ENCODE measurements at places on chromosomes 16 and 17.

DNA sequence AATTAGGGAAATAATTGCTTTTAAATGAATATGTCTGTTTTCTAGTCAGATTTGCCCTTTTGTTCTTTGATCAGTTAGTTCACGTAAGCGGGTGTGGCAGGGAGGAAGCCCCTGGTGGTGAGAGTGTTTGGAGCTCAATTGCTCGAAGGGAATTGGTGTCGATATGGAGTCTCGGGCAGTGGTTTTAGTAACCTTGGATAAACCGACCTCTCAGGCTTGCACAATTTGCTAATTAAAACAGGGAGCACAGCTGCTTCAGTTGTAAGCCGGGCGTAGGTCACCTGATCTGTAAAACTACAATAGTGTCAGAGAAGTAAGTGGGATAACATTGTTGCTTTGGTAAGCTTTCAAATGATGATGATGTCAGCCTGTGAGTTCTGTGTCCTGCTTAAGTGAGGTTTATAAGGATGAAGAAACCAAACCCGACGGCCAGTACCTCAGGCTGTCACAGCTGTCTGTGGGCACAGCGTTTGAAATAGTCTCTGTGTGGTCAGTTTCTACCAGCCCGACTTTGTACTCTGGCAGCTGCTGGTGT, 2.9 kb downstream of the ZNF750 start:
- DNase-seq, result no peak

DNA sequence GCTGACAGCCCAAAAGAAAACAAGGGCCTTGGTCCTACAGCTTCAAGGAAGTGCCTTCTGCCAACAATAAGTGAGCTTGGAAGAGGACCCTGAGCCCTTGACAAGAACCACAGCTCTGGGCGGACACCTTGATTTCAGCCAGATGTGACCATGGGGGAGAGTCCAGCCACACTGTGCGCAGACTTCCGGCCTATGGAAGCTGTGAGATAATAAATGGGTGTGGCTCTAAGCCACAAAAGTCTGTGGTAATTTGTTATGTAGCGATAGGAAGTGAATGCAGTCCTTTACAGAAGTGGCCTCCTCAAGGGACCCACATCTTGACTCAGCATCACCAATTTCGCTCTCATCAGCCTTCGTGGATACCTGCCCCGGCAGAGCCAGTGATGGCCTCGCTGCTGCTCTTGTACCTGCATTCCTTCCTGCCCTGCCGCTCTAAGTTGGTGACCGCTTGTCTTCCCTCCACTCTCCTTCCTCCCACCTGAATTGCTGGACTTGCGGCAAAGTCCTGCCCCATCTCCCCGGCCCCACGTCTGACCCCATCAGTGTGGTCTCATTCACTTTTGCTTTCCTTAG, 29.3 kb downstream of the PRSS54 start:
- DNase-seq, result no peak

GRCh38 chr16:4805231-4805630, 2.8 kb upstream of the ROGDI start:
- DNase-seq, result no peak

- DNase-seq, result no peak
Measured at GRCh38 chr17:48551214-48551555, 6.3 kb upstream of the HOXB2 start.

DNA sequence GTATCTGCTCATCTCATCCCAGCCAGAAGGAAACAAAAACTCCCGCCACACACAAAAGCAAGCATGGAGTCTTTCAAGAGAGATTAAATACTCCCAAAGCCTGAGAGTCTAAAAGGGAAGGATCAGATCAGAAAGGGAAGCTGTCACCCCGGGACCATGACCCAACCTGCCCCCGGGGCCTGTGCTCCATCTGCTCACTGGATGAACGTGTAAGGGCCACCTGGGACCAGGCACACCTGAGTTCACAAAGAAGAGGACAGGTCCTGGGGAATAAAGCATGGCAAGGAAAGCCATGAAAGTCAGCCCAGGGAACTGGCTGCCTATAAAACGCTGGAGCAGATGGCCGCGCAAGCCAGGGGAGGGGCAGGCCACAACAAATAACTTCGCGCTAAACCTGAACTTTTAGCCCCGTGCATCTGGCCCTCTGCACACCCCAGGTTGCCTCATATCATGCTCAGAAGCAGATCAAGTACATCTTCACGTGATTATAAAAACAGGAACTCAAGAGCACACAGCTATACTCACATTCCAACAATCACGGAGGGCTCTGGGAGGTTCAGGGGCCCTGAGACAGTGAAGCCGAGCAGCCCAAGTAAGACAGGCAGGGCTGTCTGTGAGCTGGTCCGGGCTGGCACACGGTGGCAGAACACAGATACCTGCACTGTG, 3.4 kb downstream of the TMEM11 start:
- DNase-seq, result no peak

DNA sequence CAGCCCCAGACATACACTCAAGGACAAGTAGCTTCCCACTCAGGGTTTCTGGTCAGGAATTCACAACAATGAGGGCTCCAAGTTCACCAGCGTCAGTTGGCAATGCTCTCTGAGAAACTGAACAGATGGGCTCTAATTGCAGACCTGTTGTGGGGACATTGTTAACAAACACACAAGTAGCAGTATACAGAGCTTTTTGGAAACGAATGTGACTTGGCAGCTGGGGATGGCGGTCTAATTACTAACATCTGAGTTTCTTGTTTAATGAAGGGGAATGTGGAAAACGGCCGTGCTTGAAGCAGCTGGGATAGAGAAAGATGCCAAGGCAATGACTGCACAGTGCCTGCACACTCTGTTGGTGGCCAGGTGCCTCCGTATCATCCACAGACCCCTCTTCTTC, 316.1 kb upstream of the IRX3 start:
- DNase-seq, result no peak

GRCh38 chr17:40841246-40841645, 18.8 kb upstream of the KRT10 start:
- DNase-seq, result peak; percentile 38

- no peak for DNase-seq
Measured at GRCh38 chr16:84724606-84725309, 25.0 kb downstream of the USP10 start.

DNA sequence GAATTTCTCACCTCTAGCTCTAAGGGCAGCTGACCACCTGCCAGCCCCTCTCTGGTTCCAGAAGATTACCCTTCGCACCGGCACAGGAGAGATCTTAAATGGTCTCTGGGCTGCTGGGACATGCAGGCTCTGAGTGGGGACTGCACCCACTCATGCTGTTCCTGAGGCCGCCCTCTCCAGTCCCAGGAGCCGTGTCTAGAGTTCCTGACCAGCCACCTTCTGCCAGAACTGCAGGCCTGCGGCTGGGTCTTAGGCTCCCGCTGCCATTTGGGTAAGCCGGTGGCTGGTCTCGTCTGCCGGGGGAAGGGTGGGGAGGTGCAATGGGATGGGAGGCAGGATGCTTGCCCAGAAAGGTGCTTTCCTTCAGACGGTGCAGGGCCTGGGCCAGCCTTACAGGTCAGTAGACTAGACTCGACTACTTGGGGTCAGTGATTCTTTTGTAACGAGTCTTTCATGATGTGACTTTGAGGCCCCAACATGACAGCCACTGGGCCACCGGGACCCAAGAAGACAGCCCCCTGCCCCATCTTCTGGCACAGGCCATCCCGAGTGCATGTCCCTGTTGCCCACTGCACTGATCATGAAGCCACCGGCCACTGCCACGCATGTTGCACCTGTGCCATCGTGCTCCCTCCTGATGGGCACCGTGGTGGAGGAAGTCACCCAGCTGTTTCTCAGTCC, 26.4 kb downstream of the B9D1 start:
- DNase-seq, result no peak

GRCh38 chr17:43699438-43699756, 37.7 kb upstream of the MEOX1 start:
- no peak for DNase-seq

DNA sequence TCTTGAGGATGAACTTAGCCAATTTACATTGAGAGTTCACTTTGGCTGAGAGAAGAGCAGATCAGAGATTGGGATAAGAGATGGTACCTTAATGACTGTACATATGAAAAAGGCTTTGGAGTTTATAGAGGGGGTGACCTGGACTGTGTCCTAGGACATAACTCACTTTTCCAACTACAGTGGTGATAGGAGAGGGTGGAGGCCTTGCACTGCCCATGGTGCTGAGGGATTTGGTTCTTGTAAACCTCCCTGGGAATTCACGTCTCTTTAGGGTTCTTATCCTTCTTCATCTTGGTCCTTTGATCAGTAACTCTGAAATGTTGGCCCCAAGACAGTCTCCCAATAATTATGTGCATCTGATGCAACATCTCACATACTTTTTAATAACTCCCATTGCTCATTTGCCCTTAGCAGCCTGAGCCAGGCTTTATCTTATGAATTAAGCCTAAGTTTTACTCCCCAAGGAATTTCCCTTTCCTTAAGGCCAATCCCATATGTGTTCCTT, at the start of gene OR4D1:
Gene OR4D1 (plus strand): TSS at position 455 of the 505 bp plus-strand sequence. CDS start 6,770 bp downstream, outside the sequence.
- DNase-seq, result no peak

DNA sequence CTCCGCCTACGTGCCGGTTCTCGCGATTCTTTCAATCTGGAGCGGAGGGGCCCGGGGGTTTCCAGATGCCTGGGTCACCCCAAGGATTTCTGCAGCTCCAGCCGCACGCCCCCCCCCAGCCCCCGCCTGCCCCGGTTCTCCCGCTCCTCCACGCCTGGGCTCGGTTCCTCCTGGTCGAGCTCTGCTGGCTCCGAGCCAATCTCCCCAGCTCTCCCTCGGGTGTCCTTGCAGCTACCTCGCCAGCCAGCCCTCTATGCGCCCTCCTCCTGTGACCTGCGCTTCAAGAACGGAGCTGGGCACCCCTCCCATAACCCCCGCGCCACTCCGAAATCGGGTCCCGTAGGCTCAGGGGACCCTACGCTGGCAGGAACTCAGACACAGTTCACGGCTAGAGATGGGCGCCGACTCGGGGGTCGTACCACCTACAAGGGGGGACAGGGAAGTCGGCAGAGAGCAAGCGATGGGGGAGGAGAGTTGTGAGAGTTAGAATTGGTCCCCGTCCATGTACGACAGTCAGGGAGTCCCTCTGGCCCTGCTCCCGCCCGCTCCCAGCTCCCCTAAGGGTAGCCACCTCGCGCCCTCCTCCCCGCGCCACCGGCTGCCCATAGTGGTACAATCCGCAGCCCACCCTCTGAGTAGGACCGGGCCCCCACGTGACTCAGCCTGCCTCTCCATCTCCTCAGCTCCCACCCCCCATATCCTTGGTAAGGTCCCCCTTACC, 961 bp downstream of the FGF11 start:
- peak; percentile 37 for DNase-seq

- DNase-seq, result peak; percentile 72
Measured at GRCh38 chr17:50604513-50604912, 30.2 kb upstream of the ABCC3 start.

DNA sequence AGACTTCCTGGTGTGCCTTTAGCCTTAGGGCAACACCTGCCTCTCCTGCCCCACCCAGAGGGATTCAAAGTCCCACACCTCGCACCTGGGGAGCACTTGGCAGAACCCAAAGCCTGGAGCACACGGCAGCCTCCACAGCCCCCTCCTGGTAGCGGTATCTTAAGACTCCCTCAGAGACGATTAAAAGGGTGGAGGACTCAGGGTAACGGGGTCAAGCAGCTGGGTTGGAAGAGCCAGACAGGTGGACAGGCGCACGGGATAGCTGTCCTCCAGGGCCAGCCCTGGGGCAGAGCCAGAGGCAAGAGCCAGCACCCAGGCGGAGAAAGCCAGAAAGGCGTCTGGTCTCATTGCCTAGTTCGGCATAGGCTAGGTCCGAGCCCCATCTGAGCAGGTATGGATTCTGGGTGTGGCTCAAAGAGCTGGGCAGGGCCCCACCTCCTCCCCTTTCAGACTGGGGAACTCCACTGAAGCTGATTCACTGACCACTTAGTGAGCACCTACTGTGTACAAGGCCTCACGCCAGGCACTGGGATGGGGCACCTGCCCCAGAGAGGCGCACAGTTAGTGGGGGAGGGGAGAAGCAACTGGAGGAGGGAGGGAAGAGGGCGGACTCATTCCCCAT, 55.0 kb upstream of the MEAK7 start:
- no peak for DNase-seq

GRCh38 chr17:73196500-73196899, 3.6 kb downstream of the COG1 start:
- DNase-seq, result peak; percentile 63

DNA sequence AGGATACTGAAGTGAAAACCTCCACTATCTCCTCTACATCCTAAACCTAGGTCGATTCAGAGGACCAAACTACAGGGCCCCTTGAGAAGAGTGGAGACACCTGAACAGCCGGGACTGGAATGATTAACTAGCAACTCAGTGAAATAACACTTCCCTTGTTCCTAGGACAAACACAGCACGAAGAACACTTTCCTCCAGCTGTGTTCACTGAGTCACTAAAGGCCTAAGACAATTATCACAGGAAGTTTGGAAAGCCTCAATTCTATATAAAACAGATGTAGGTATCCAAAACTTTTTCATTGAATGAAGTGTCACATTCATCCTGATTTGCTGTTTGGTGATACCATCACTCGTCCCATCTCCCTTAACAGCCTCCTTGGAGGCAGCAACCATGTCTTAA, 15.5 kb upstream of the CUEDC1 start:
- peak; percentile 42 for DNase-seq

- no peak for DNase-seq
Measured at GRCh38 chr17:19868079-19868395, 301 bp upstream of the ULK2 start.

DNA sequence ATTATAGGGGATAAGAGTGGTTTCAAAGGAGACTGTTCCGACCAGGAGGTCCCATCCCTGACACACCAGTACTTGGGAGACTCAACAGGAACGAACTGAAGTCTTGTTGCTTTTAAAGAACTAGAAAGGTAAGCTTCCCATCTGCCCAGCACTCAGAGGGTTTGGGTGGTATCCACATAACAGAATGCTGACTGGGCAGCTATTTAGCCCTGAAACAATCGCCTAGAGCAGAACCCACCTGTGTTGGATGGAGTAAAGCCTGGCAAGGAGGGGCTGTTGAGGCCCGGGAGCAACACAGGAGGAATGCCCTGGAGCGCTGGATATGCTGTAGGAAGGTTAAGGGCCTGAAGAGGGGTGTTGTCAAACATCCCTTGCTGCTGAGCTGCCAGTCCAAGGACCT, 254.9 kb downstream of the ZFHX3 start:
- DNase-seq, result no peak

DNA sequence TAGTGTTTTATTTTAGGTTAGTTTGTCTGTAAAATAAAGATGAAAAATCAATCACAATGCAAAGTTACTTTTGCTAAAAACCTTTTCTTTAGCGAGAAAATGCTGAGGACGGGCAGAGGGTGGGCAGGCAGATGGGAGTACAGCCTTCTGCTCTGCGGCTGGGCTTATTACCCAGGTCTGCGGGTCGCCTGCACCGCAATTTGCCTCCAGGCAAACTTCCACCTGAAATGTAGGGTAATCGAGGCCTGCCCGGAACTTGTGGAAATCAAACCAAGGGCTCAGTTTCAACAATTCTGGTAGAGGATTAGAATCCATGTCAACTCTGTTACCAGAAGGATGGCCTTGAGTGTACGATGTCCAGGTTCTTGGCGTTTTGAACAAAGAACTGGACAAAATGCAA, 22.3 kb upstream of the MMD start:
- no peak for DNase-seq

DNA sequence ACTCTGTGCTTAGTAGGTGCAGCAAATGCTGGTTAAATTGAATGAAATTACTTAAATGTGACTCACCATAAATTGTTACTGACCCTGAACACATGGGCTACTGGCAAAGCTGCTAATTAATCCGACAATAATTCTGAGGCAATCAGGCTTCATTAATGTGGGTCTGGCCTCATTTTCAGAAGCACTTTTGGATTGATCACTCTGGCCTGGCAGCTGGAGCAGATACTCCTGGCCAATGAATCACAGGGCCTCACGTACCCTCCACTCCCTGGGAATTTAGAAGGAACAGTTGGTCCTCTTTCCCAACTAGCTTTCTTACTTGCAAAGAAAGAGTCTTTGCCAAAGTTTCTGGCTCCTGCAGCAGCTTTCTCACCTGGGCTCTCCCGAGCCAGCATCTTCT, 162.0 kb upstream of the ZKSCAN2 start:
- no peak for DNase-seq

GRCh38 chr17:15278380-15278779, 13.3 kb upstream of the PMP22 start:
- DNase-seq, result no peak
